ENCODE measurements at places on chromosomes 3 and 15.

DNA sequence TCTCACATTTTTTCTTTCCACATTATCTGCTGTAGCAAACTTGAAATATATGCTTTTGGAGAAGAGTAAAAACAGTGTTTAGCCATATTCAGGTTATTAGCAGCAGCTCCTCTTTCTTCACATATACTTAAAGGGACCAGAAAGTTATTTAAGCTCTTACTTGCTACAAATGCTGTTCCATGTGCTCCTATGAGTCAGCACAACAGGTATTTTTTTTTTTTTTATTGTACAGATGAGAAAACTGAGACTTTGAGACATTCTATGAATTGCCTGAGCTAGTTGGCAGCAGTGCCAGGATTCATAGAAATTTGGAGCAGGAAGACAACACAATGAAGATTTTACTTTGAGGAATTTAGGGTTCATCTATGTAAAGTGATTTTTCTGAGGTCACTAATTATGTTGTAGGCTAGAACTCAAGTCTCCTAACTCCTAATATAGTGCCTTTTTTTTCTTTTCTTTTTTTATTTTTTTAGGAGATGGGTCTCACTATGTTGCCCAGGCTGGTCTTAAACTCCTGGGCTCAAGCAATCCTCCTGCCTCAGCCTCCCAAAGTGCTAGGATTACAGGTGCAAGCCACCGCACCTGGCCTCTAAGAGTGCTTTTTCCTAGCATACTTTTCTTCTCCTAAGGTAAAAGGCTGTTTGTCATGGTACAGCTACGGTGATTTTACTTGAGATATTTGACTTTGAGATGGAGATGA, 23.6 kb downstream of the SETD5 start:
- no peak for DNase-seq

DNA sequence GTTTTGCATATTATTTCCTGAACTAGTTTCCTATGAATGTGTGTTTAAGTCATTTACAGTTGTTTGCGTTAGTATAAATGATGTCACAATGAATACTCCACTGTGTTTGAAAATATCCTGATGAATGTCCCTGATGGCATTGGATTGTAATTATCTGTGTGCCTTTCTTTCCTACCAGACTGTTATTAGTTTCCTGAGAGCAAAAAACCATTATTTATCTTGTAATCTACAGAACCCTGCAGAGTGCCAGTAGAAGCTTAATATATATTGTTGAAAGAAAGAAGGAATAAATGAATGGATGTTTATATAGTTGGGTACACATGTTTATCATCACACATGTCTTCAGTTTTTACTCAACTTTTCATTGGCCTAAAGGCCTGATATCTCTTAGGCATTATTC, 312.6 kb downstream of the AGBL1 start:
- no peak for DNase-seq

DNA sequence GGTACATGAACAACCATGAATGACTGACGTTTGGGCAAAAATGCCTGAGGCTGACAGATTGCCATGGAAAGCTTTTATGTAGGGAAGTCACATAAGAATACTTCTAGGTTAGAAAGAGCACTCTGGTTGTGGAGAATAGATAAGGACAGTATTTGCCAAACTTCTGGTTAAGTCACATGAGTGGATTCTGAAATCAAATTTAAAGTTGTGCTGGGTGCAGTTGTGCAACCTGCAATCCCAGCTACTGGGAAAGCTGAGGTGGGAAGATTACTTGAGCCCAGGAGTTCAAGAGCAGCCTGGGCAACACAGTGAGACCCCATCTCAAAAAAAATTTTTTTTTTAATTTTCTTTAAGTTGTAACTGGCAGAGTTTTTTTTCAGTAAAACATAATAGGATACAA, 7.2 kb upstream of the ZNF148 start:
- DNase-seq, result no peak

- no peak for DNase-seq
Observed at GRCh38 chr3:108006077-108006771, 84.6 kb downstream of the CD47 start.

DNA sequence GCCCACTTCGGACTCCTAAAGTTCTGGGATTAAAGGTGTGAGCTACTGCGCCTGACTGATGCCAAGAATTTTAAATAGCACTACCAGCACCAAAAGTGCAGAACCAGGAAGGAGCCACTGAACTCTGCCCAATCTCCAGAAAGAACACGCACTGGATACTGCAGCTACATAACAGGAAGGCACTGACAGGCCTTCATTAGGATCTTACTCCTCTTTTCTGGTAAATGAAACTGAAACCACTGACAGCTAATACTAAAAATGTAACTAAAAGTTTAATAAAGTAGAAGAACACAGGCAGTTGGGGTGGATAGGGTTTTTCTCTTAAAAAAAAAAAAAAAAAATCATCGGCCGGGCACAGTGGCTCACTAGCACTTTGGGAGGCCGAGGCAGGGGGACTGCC, 74.1 kb upstream of the CHRM5 start:
- no peak for DNase-seq

DNA sequence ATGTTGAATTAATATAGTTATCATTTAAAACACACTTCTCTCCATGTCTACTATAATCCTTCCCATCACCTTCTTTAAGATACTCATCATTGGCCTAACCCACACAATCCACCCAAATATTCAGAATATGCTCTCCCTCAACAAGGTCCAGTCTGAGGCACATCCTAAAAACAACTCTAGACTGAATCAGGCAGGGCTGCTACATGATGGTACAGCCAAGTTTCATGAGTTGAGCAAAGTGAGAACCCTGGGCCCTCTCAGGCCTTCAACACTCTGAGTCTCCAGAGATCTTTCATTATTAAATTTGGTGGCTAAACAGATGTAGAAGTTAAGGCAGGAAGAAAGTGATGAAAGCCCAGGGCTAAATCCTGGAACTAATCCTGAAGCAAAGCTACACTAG, 16.2 kb downstream of the ZNF148 start:
- no peak for DNase-seq

GRCh38 chr15:79299126-79299840, 11.6 kb upstream of the TMED3 start:
- no peak for DNase-seq

DNA sequence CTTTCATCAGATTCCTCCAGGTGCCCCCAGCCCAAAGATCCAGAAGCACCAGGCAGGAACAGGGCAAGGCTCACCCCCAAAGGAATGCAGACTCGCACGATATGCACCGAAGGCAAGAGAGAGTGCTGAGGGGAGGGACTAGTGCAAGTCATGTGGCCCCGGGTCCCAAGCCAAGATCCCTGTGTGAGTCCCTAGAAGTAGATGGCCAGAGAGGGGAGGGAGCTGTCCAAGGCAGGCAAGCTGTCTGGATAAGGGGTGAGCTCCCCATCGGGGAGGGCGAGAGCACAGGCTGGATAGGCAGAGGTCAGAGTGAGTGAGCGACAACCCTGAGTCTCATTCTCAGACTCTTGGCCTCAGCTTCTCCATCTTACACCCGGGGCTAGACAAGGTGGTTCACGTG, 171.5 kb upstream of the LINGO1 start:
- DNase-seq, result no peak

DNA sequence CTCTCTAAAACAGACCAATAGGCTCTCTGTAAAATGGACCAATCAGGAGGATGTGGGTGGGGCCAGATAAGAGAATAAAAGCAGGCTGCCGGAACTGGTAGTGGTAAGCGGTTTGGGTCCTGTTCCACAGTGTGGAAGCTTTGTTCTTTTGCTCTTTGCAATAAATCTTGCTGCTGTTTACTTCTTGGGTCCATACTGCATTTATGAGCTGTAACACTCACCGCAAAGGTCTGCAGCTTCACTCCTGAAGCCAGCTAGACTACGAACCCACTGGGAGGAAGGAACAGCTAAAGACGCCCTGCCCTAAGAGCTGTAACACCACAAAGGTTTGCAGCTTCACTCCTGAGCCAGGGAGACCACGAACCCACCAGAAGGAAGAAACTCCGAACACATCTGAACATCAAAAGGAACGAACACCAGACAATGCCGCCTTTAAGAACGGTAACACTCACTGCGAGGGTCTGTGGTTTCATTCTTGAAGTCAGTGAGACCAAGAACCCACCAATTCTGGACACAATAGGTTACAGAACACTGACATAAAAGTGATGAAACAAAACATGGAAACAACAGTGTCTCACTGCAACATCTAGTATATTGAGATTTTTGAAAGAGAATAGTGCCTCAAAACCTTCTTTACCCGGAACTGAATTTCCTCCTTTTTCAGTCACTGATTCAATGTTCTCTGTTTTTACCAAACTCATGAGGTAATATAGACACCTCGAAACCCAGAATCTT, 28.8 kb upstream of the PLSCR2 start:
- DNase-seq, result no peak

- no peak for DNase-seq
Observed at GRCh38 chr15:42143356-42143755, 13.1 kb downstream of the PLA2G4F start.

DNA sequence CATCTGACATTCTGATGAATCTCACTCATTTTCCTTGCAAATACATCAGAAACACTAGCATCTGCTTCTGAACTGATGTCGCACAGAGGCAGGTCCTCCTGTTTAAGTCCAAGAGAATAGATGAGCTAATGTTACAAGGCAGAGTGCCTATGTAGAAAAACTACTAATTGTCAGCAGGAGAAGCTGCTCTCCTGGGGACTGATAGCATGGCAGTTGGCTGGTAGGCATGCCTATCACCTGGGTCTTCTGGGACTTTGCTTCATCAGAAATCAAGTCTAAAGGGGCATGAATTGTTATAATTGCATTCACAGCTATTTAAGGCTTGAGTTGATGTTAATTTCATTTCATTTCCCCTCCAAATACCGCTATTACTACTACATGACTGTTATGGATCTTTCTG, 457.2 kb downstream of the RAP2B start:
- DNase-seq, result no peak

DNA sequence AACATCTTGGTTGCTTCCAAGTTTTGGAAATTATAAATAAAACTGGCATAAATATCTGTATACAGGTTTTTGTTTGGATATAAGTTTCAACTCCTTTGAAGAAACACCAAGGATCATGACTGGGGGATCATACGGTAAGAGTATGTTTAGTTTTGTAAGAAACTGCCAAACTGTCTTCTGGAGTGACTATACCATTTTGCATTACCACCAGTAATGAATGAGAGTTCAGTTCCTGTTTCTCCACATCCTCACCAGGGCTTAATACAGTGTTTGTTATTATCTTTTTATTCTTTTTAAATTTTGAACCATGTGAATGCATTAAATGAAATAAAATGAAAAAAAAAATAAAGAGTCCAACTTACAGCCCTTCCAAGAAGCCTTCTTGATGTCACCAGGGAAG, 3.7 kb upstream of the ANKUB1 start:
- DNase-seq, result no peak

DNA sequence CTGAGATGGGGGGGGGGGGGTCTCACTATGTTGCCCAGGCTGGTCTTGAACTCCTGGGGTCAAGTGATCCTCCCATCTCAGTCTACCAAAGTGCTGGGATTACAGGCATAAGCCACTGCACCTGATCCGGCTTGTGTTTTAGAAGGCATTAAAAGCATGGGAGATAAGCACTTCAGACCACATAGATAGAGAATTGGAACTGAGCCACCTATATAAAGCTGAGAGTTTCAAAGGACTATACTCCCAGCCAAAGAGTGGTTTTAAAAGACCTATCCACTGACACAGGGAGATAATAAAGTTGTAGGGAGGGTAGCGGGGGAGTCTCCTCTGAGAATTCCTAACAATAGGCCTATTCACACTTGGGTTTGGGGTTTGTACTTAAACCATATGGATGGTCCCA, 34.8 kb downstream of the DENND4A start:
- DNase-seq, result no peak

DNA sequence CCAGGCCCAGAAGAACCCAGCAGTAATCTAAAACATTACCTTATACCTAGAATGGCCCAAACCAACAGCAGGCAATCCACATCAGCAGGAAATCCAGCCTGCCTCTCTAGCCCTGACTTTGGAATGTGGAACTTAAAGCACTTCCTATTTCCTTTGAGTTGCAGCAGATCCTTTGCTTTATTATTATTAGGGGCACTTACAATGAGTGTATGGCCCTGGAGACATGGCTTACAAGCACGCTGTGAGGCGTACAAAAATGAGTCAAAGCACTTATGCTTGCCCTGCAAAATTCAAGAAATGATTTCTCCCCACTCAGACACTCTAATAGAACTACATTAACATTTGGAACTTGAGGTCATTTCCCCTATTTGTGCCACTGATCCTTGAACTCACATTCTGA, 9.5 kb upstream of the KNSTRN start:
- no peak for DNase-seq

DNA sequence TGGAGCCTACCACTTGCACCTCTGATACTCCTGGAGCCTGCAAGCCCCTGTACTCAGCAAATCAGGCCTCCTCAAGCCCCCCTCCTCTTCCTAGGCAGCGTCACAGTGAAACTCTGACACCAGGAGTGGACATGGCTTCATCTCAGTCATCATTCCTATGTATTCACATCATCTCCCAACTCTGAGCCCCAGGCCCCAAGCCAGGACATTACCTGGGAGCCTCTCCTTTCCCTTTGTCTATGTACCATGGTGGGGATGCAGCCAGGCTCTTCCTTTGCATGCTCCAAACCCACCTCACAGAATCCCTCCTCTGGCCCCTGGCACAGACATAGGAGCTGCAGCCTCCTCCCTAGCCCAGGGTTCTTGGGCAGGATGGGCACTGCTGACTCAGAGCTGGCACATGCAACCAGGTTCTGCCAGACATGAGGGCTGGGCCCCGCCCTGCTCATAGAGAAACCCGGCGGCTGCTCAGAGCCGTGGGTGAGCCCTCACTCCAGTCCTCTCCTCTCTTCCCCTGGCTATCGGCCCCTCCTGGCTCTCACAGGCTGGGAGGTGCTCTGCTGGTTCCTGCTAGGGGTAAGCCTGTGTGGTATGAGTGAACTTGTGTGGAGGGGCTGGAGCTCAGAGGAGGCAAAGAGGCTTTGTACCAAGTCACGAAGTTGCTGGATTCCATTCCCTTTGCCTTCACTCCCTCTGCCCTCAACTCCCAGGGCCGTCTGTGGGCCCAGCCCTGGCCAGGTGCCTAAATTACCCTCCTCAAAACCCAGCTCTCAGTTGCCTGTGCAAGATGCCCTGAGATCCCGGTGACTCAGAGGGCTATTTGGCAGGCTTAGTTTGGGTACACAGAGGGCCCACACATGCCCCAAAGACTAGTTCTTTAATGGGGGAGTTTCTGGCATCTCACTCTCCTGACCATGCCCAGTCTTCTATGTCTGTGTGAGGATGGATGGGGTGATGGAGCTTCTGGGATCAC, 1.9 kb upstream of the PLCD1 start:
- DNase-seq, result no peak

- DNase-seq, result no peak
Observed at GRCh38 chr15:58087871-58088270, 22.4 kb upstream of the ALDH1A2 start.

All from HFF-Myc (cell line).